Fibroblast of pulmonary artery (primary cell): ENCODE measurements at places on chromosomes 12 and 14.

GRCh38 chr12:105775343-105775742 lies 363.4 kb downstream of the NUAK1 start:
- peak; percentile 72 for DNase-seq

- DNase-seq: no peak
These were observed 57.9 kb downstream of the FUT8 start for GRCh38 chr14:65470404-65470880.

- DNase-seq: peak; percentile 52
These were observed 58.5 kb upstream of the TMPO start for GRCh38 chr12:98456576-98457573.

DNA sequence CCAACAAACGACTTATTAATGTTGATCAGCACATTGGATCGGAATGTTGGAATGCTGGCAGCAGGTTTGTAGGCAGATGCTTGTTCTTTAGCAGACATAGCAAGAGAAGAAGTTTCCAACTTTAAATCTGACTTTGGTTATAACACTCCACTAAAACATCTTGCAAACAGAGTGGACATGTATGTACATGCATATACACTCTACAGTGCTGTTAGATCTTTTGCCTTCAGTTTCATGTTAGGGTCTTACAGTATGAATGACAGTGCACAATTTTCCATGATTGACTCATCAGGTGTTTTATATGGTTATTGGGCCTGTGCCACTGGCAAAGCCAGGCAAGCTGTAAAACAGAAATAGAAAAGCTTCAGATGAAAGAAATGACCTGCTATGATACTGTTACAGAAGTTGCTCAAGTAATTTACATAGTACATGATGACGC lies 14.3 kb upstream of the DHRS7 start:
- DNase-seq: no peak

DNA sequence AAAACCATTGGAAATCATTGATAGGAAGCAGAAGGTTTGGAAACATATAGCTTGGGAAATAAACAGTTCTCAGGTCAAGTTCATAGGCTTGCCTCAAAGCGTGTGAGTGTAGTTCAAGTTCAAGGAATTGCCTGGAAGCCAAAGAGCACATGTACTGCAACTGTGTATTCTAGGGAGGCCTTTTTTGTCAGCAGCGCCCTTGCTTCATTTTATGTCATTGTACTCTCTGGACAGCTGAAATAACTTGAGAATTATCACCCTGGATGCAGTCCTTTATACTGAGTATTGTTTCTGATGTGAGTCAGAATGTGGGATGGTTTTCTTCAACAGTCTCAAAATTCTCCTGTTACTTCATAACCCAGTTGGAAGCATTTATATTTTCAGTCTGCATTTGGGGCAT lies 16.0 kb upstream of the EVL start:
- peak; percentile 89 for DNase-seq

GRCh38 chr12:93325855-93326254 lies 51.9 kb upstream of the NUDT4 start:
- DNase-seq: peak; percentile 17

GRCh38 chr14:54226103-54226502 lies 170.7 kb upstream of the CDKN3 start:
- peak; percentile 44 for DNase-seq

GRCh38 chr12:88453323-88453722 lies 126.9 kb downstream of the KITLG start:
- DNase-seq: peak; percentile 22

DNA sequence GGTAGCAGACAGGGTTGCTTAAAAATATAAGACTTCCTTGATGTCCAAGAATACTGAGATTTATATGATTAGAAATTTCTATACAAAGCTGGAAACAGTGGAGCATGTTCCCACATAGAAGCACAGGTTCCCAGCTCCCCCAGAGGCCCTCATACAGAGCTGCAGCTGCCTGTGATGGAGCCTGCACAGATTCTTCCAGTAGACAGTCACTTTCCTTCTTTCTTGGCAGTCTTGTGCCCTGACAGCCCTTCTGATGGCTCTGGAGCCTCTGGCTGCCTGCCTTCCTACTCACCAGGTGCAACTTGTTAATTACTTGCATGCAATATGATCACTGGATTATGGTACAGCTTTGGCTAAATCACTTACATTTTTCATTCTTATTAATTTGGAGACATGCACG lies 44.4 kb downstream of the BICD1 start:
- DNase-seq: no peak

- DNase-seq: no peak
These were observed 50.8 kb downstream of the CATSPERB start for GRCh38 chr14:91681118-91681517.

- peak; percentile 99 for DNase-seq
These were observed 248.6 kb downstream of the ZFP36L1 start for GRCh38 chr14:68544081-68544892.

GRCh38 chr12:77031745-77032144 lies 33.6 kb downstream of the E2F7 start:
- DNase-seq: peak; percentile 10

GRCh38 chr14:99677231-99678140 lies 6.6 kb upstream of the CYP46A1 start:
- DNase-seq: peak; percentile 64

DNA sequence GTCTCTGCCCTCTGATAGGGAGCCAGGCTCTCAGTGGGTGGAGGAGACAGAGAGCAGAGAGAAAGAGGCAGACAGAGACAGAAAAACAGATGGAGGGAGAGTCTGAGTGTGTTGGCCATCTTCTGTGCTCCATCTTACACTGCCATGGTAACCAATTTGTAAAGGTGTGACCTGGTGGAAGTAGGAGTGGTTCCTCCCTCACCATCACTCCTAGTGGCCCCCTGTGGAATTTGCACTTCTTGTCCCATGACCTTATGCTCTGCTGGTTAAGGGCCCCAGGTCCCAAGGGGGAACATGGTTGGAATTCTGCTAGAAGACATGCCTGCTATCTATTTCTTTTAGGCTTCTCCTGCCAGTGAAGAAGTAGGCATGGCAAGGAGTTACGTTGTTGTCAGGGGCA lies 376.7 kb upstream of the CCDC196 start:
- no peak for DNase-seq

DNA sequence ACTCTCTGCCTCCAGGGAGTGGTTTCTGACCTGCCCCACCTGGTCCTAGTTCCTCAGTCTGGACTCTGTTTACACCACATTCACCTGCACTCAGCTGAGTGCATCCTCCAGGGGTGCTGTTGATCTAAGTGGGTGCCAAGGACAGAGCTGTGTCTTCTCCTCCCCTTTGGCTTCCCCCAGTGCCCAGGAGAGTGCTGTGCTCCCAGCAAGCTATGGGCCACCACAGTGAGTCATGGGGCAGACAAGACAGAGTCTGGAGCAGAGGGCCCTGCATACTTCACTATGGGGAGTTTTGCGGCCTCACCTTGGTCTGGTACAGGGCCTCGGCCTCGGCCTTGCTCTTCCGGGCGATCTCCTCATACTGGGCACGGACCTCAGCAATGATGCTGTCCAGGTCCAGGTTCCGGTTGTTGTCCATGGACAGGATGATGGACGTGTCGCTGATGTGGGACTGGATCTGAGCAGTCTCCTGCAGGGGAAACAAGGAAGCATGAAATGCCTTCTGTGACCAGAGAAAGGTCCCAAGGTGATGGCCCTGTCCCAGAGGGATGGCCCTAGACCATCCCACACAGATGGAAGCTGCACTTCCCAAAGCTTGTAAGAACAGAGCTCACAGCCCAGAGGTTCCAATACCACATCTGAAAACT lies 4.9 kb downstream of the KRT73 start:
- DNase-seq: no peak

DNA sequence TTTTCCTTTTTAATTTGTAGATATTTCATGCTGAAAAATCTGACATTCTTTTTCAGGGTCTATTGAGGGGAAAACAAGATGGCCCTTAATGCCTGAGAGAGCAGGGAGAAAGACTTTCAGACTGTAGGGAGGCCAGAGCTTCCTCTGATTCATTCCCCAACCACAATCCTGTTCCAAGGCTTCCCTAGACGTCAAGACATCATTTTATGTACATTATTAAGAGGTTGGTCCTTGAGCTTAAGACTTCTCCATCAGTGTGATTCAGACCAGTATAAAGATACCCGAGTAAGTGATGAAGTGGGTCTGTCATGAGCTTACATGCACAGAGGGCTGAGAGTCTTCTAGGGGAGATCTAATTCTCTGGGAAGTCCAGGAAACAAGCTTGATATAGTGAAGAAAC lies 57.3 kb downstream of the AVPR1A start:
- no peak for DNase-seq

- no peak for DNase-seq
These were observed 65.0 kb downstream of the NUMB start for GRCh38 chr14:73393375-73393774.

DNA sequence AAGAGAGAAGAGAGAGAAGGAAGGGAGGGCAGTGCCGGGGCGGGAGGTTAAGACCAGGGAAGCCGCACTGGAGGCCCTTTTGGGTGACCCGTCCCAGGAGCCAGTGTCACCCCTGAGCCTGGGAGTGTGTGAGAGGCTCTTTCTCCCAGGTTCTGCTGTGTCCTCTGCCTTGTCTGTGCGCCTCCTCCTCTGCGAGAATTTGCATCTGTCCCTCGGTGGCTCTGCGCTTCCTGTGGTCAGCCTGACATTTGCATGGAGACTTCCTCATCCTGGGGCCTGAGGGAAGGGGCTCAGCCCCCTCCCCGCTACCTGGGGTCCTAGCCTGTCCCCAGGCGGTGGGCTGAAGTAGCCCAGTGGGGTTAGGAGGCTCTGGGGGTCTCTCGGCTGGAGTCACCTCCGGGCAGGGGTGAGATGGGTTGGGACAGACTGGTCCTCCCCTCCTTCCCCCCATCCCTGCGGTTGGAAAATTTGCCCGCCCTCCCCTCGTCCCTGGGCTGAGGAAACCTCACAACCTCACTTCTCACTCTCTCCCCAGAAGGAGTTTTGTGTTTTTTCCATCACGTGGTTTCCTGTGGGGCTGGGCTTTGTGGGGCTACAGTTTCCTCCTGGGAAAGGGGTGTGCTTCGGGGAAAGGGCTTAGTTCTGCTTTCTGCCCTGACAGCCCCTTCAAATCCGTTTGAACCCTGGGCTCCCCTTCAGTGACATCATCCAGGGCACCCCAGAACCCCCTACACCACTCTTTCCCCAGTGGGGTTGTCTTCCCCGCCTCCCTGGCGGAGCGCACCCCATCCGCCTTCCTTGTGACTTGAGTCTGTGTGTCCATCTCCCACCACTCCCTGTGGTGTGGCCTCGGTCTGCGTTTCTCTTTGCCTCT lies 2.5 kb downstream of the PTPN6 start:
- peak; percentile 59 for DNase-seq

DNA sequence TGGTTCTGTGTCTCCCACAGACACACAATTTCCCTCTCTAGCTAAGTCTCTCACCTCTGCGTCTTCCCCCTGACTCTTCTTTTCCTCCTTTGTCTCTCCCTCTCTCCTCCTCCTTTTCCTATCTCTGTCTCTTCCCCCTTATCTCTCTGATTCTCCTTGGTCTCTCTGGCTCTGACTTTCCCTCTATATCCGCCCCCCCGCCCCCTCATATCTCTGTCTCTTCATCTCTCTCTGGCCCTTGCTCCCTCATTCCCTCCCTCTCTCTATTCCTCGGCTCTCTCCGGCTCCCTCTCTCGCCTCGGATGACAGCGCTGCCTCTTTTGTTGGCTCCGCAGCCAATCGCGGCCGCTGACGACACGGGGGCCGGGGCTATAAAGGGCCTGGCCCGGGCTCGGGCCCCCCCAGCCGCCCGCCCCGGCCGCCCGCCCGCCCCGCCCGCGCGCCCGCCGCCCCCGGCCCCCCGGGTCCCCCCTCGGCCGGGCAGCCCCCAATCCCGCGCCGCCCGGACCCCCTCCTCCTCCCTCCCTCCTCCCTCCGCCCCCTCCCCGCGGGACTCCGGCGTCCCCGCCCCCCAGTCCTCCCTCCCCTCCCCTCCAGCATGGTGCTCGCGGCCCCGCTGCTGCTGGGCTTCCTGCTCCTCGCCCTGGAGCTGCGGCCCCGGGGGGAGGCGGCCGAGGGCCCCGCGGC lies at the start of gene GDF11:
GDF11 (plus strand) TSS at position 404 of the 687 bp plus-strand sequence; CDS start at position 599, 195 bp downstream.
- peak; percentile 75 for DNase-seq

DNA sequence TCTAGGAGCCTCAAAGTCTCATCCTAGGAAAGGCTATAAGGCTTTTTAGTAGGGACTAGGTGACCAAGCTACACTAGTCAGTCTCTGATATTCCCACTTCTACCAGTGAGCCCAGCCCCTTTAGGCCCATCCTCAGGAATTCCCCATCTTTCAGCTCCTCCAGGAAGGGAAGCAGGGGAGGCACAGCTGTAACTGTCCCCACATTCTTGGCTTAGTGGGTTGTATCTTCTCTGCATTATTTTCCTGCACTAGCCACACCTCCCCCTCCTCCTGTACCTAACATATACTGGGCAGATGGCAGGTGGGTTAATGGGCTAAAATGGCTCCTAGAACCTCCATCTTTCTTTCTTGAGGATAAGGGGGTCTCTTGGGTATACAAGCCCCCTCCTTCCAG lies 424 bp upstream of the CYP27B1 start:
- DNase-seq: no peak

- peak; percentile 16 for DNase-seq
These were observed 150.2 kb downstream of the CCDC91 start for GRCh38 chr12:28340261-28341045.

DNA sequence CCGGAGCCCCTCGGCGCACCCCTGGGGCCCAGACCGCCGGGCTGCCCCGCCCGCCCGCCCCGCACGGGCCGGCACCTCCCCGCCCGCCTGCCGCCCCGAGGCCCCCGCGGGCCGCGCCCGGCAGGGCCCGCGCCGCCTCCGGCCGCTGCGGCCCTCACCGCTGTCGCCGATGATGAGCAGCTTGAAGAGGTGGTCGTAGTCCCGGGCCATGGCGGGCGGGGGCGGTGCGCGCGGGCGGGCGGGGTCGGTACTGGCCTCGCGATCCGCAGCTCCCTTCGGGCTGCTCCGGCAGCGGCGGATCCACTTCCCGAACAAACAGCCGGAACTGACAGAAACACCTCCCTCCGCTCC lies at the start of gene RAB35:
RAB35 (minus strand) TSS at position 313 of the 351 bp plus-strand sequence; CDS start at position 210, 103 bp downstream.
- no peak for DNase-seq

GRCh38 chr14:41872931-41873685 lies 266.4 kb downstream of the LRFN5 start:
- DNase-seq: peak; percentile 67

DNA sequence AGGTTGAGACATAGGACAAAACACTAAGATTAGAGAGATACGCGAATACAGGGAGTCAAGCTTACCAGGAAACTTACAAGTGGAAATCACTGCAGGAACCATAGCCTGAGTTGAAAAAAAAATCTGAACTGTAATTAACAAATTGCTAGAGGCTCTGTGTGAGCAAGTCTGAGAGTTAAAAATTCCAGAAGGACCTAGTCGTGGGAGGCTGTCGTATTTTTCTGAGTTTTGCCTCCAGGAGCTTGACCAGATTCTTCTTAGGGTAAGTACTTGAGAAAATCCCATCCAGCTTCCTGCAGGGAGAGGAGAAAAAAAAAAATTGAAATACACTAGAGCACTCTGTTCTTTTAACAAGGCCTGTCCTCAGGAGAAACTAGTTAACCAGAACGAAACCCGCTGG lies 22.7 kb downstream of the DIO2 start:
- no peak for DNase-seq
